ENCODE measurements at places on chromosomes 1 and 21.

- no peak for ATAC-seq
These were observed 62.5 kb downstream of the WDR64 start for GRCh38 chr1:241714321-241715218.

DNA sequence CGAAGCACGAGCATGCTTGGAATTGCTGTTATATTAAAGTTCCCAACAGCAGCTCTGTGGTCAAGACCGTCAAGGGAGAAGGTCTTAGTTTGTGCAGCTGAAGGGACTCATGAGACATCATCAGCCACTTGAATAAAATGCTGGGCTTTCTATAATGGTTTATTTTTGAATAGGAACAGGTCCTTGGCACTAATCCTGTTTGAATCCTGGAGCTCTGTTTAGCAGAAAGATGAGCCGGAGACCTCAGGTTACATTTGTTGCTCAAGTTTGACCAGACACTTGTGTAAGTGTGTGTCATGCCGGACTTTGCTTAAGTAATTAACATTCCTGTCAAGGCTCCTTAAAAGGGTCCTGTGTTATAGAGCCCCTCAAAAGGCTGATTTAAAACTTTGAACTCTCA, 186.5 kb downstream of the ROR1 start:
- no peak for ATAC-seq

- peak; percentile 82 for ATAC-seq
These were observed 13.9 kb downstream of the OR14I1 start for GRCh38 chr1:248688527-248689298.

- no peak for ATAC-seq
These were observed 315.7 kb downstream of the TPR start for GRCh38 chr1:186059311-186059710.

DNA sequence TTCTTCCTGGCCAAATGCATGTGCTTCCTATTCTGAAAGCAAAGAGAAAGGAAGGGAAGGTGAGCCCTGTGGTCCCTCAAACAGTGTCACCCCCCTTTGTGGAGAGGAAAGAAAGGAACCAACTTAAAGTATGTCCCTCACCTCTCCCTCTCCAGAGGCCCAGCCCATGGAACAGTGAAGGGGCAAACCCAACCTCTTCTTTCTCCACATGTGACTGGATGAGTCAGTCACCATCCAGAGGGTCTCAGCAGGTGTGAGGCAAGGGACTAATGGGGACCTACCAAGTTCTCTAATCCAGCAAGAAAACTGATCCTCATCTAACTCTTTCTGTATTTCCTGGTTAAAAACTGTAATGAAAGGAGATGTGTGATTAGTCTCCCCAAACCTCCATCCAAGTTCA, 145.7 kb downstream of the EDEM3 start:
- no peak for ATAC-seq

- peak; percentile 88 for ATAC-seq
These were observed 5.7 kb upstream of the CCT8 start for GRCh38 chr21:29078869-29079767.

- ATAC-seq, result no peak
These were observed 16.0 kb downstream of the DIO1 start for GRCh38 chr1:53909946-53910345.

- no peak for ATAC-seq
These were observed 572 bp downstream of the LPGAT1 start for GRCh38 chr1:211830055-211830327.

DNA sequence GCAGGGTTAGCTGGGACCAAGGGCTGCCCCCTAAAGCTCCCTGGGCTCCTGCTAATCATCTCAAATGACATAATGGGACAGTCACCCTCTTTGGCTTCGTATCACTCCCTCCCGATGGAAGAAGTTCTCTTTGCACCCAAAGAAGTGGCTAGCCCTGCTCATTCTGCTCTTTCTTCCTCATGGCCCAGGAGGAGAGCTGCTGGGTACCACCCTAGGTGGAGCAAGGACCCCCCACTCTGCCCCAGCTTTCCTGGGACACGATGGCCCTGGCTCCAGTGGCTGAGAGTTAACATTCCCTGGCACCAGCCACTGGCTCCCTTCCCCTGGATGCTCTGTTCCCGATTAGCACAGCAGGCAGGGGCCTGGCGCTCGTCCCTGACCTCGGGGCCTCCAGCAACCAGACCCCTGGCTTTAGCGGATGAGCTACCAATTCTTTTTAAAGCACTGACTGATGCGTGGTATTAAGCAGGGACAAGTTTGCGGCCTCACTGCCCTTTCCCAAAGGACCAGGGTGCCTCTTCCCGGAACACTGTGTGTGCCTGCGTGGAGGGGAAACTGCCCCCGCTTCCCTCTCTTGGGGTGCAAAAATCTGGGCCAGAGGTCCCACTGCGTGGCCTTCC, 1.2 kb downstream of the MYOM3 start:
- ATAC-seq, result no peak

GRCh38 chr21:39156024-39156423, 27.2 kb downstream of the PSMG1 start:
- ATAC-seq, result no peak

DNA sequence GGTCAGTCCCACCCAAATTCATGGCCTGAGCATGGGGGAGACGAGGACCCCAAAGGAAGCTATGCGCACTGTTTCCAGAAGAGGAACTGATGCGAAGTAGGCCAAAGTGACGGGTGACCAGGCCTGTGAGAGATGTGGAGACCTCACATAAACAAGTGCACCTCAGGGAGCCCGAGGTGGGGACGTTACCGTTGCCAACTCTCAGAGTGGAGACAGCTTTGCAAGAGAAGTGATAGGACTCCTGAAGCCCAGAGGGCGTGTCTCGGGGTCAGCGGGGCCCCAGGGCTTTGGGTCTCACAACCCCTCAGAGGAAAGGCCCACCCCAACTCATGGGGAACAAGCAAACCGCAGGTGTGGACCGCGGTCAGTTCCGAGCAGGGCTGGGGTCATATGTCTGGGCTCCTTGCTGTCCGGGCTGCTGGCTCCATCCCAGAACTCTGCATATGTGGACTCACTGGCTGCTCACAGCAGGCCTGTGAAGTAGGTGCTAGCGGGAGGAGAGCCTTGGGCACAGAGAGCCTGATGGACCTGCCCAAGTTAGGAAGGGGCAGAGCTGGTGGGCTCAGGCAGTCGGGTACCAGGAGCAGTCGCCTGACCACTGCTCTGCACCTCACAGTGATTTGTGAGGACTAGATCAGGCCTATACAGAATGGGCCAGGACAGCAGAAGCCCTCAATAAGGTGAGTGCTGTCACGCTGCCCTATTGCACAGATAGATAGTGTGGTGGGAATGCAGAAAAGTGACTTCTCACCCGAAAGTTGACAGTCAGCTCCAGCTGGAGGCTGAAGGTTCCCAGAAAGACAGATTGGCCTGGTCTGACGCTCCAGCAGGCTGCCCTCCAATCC, 26.2 kb downstream of the STUM start:
- no peak for ATAC-seq

GRCh38 chr1:153422450-153423068, 6.2 kb downstream of the S100A7A start:
- no peak for ATAC-seq

GRCh38 chr1:157155658-157156057, 17.5 kb upstream of the ETV3 start:
- ATAC-seq, result peak; percentile 52

DNA sequence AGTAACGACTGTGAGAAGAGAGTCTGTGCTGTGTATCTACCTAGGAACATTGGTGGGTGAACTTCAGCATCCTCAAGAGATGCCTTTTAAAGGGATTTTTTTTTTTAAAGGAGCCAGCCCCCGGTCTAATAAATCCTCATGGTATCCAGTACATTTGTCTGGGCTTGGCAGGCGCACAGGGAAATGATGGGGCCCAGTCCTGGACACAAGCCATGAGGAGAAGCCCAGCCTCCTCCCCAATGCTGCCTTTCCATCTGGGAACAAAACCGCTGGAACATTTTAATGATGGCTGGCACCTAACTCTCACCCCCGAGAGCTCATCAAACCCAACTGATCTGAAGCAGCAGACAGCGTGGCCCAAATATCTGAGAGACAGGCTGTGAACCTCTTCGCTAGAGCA, 64.2 kb downstream of the ACOT7 start:
- no peak for ATAC-seq

GRCh38 chr1:50368179-50369007, 54.9 kb downstream of the DMRTA2 start:
- ATAC-seq, result no peak

DNA sequence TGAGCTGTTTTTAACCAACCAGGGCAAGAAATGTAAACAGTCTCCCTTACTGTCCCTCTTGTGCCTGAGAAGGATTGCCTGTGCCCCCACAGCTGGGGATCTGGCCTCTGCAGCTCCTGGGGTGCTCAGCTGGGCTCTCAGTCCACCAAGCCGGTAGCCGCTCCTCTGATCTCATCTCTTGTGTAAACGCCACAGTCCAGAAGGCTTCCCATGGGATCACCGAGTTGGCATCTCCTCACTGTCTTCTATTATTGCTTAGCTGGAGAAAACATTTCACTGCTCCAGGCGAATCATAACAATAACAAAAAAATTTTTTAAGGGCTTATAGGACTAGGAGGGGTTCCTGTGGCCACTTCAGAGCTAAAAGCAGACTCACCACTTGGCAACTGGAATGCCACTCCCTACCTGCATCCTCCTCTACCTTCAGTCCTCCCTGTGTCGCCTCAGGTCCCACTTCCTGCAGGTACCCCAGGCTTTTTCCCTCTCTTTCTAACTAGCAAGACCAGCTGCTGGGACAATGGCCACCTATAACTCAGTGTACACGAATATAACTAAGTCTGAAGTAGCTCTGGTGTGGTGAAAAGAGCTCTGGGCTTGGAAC, 75.8 kb downstream of the ATP1A1 start:
- no peak for ATAC-seq

DNA sequence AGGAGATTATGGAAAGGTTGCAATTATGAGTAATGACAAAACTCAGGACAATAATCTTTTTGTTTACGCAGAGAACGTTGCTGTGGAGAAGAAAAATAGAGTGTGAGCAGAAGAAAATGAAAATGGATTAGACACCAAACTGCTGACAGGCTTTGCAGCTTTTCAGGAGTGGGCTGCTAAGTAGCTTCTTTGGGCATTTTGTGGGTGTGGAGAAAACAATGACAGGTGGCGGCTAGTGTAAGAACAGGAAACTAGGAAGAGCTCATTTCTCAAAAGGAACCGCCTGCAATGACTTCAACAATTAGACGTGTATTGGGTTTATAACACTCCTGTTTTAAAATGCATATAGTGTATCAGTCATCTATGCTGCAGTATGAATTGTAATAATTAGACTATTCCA, 18.3 kb upstream of the PALMD start:
- ATAC-seq, result no peak

DNA sequence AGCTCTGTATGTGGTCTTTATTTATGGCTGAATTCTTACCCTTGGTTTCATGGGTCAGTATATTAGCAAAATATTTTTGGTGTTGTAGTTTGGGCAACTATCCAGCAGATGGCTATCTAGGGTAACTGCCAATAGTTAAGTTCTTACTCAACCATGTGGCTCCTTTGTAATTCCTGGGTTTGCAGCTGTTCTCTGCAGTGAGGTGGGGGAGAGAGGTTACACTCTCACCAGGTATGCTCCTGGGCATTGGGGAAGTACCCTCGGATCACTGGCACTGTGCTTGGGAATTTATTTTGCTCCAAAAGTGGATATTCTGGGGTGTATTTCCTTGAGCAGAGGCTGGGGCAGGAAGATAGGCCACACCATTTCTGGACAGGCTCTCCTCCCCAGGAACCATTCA, 436.7 kb upstream of the TMPRSS15 start:
- peak; percentile 51 for ATAC-seq

- ATAC-seq, result no peak
These were observed 330.6 kb downstream of the RPS6KC1 start for GRCh38 chr1:213381572-213382084.

GRCh38 chr1:183416850-183417771, 1.1 kb downstream of the NMNAT2 start:
- ATAC-seq, result no peak

- no peak for ATAC-seq
These were observed 6.8 kb upstream of the TRABD2B start for GRCh38 chr1:48003741-48004531.

GRCh38 chr21:26077521-26077920, 93.0 kb downstream of the APP start:
- no peak for ATAC-seq

GRCh38 chr1:6419397-6419803, 319 bp downstream of the HES2 start:
- no peak for ATAC-seq

GRCh38 chr1:198797656-198798055, 158.8 kb downstream of the PTPRC start:
- ATAC-seq, result no peak

DNA sequence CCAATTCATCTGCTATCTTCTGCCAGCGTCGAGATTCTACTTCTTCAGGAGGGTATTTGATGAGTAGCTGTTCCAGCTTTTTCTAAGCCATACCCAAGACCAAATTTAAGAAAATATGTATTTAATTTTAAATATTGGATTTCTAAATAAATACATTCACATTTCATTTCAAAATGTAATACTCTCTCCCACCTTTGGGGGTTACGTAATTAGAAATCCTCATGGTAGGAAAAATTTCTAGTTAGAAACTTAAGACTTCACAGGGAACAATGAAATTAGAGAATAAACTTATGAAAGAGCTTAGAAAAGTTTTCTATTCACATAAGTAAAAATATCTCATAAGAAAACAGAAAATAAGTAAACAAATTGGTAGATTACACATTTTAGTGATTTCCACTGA, 102.9 kb downstream of the ZZZ3 start:
- no peak for ATAC-seq

- ATAC-seq, result peak; percentile 89
These were observed 78.9 kb downstream of the SLC66A1 start for GRCh38 chr1:19390901-19391595.

- ATAC-seq, result no peak
These were observed 52.4 kb downstream of the PTPRF start for GRCh38 chr1:43583058-43583457.

GRCh38 chr1:70140894-70141293, 64.5 kb downstream of the LRRC40 start:
- ATAC-seq, result no peak

DNA sequence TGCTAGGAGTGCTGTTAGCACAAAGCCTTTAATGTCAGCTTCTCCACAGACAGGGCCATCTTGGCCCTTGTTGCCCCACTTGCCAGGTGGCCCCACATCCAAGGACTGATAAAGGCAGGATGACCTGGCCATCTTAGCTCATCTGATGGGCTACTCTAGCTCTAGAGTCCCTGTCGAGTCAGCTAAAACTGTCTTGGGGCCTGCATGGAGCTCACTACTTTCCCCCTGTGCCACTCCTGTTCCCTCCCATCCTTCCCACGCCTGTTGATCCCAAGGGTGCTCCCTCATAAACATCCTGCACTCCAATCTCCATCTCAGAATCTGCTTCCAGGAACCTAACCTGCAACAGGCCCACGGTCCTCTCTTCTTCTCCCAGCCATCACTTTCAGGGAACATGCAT, 652 bp upstream of the GPX7 start:
- no peak for ATAC-seq

- ATAC-seq, result no peak
These were observed 75.4 kb downstream of the NOS1AP start for GRCh38 chr1:162144853-162145252.

GRCh38 chr1:77742011-77742555, 17.6 kb downstream of the USP33 start:
- no peak for ATAC-seq

- no peak for ATAC-seq
These were observed 861.1 kb upstream of the ADAMTS5 start for GRCh38 chr21:27827972-27828371.
